ENCODE measurements at places on chromosomes 6 and 20.

DNA sequence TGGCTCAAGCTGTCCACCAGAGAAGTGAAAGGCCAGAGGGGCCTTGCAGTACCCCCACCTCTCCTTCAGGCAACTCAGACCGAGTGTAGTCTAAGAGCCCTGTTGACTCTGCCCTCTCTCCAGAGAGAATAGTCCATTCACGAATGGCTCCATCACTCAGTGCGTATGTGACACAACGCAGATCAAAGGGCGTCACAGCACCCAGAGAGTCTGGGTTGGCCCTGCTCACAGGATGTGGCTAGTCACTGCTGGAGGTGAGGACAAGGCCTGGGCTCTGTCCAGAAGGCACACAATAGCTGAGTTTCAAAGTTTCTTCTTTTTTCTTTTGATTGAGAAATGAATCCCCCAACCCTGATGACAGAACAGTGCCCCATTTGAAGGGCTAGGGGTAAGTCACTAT lies 74.1 kb downstream of the TRMT11 start:
- no peak for DNase-seq

DNA sequence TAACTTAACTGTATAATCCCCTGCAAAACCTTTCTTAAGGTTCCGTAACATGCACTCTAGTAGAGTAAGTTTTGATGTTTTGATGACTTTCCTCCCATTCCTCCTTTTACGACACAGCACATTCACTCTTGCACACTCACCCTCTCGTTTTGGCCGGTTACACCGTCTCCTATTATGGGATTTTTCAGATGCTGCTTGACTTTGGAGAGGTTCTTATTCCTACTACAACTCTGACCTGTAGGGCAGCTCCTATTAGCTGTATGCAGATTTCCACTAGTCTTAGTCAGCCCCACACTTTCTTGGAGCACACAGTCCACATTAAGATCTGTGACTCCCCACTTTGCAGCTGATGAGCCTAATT lies 223.7 kb upstream of the SYNCRIP start:
- DNase-seq: no peak

GRCh38 chr6:7765575-7766325 lies 39.9 kb downstream of the BMP6 start:
- no peak for DNase-seq

DNA sequence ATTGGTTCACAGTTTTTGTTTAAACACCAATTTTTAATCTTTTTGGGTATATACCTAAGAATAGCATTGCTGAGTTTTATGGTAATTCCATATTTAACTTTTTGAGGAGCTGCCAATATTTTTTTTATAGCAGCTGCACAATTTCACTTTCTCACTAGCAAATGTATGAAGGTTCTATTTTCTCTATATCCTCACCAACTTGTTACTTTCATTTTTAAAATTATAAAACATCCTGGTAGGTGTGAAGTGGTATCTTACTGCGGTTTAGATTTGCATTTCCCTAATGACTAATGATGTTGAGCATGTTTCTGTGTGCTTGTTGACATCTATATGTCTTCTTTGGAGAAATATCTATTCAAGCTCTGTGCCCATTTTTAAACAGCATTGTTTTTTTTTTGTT lies 452.1 kb downstream of the GRIK2 start:
- DNase-seq: no peak

GRCh38 chr6:108578595-108579327 lies 18.0 kb downstream of the FOXO3 start:
- no peak for DNase-seq

DNA sequence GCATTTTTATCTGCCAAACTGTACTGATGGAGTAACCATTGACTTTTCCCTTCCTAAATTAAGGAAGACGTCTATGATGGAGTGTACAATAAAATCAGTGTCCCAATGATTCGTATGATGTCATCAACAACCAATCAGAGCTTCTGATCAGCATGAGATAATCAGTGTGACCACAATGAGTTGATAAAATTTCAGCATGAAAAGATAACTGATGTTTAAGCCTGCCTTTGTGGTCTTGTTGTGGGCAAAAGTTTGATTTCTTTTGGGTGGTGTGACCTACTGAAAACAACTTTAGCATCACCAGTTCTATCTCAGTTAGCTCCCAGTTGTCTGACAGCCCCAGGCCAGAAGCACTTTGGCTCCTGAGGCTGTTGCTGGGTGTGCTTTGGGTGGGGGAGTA lies 3.3 kb downstream of the PCIF1 start:
- DNase-seq: no peak

DNA sequence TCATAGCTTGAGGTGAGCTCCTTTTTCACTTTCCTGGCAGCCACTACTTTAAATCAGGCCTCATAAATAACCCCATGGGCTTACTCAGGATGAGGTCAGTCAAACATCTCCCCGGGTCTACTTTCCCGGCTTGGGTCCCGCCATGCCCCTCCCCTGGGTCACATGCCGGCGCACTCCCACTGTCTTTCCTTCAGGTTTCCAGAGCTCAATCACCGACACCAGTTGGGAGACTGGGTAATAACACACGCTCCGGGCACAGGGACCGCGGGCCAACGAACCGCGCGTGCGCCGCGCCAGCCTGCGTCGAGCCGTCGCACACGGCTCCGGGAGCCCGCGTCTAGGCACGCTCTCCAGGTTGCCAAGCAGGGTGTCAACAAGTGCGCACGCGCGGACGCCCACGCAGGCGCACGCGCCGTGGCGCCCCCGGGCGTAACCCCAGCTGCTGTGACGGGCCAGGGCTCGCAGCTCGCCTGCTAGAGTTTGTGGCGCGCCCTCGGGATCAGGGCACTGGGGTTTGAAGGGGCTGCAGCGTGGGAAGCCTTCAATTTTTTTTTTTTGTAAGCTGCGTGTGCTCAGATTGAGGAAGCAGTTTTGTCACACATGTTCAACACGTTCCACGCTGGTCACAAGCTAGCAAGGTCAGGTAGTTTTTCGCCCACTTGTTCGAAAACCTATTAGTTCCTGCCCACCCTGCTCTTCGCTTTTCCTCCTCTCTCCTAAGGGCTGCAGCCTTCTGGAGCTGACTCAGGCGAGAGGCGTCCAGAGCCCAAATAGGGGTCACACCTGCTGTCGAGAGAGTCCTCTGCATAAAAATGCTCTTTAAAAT lies 31.8 kb downstream of the TFAP2B start:
- DNase-seq: no peak

- DNase-seq: no peak
These were observed 258.9 kb downstream of the COL12A1 start for GRCh38 chr6:74946961-74947360.

- DNase-seq: no peak
These were observed 63.3 kb downstream of the STK35 start for GRCh38 chr20:2164966-2165365.

DNA sequence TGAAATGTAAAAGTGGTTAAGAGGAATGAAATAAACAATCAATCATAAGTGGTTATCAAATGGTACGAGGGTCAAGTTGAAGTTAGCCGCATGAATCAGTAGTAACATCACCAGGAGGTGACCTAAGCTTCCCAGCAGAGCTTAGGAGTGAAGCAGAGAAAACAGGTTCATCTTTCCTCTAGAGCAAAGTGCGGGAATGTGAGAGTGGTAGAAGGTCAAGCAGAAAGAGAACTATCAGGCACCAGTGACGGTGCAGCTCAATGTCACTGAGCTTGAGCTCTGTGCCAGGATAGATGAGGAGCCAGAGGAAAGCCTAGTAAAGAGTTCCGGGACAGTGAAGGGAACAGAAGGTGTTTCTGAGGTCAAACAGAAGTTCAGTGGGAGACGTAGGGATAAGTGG lies 20.8 kb upstream of the TNFAIP3 start:
- no peak for DNase-seq

DNA sequence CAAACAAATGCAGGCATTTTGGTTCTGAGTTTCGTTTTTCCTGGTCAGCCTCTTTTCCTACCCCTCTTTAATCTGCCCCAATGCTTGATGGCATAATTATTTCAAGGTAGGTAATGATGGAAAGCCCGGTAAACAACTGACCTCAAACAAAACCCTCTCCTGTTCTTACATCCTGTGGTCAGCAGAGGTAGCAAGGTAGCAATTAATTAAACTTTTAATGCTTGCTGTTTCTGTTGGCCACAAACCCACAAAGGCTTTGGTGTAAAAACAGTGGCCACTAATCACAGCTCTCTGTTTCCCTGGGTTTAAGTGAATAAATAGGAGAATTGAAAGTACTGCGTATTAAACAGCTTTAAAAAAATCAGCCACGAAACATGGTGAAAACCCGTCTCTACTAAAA lies 261.5 kb upstream of the SOX4 start:
- no peak for DNase-seq

GRCh38 chr6:15434263-15434662 lies 188.4 kb downstream of the JARID2 start:
- DNase-seq: no peak

DNA sequence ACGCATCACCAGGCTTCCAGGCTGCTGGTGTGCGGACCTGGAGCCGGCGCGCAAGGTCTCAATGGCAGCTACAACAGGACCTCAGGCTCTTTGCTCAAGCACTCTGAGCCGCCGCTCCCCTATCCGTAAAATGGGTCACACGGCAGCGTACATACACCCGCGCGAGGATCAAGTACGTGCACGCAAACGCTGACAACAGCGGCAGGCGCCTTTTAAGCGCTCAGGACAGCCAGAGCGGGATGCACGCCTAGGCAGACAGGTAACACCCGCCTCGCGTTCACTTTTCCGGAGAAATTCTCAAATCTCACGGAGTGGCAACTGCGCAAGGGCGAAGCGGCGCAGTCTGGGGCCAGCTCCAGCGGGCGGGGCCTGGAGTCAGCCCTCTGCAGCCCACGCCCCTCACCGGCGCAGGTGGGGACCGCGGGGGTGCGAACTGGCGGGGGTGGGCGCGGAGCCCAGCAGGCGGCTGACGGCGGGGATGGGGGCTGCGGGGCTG lies 535 bp downstream of the EXOC2 start:
- DNase-seq: peak; percentile 75

GRCh38 chr6:23690453-23691049 lies 435.5 kb upstream of the NRSN1 start:
- no peak for DNase-seq

DNA sequence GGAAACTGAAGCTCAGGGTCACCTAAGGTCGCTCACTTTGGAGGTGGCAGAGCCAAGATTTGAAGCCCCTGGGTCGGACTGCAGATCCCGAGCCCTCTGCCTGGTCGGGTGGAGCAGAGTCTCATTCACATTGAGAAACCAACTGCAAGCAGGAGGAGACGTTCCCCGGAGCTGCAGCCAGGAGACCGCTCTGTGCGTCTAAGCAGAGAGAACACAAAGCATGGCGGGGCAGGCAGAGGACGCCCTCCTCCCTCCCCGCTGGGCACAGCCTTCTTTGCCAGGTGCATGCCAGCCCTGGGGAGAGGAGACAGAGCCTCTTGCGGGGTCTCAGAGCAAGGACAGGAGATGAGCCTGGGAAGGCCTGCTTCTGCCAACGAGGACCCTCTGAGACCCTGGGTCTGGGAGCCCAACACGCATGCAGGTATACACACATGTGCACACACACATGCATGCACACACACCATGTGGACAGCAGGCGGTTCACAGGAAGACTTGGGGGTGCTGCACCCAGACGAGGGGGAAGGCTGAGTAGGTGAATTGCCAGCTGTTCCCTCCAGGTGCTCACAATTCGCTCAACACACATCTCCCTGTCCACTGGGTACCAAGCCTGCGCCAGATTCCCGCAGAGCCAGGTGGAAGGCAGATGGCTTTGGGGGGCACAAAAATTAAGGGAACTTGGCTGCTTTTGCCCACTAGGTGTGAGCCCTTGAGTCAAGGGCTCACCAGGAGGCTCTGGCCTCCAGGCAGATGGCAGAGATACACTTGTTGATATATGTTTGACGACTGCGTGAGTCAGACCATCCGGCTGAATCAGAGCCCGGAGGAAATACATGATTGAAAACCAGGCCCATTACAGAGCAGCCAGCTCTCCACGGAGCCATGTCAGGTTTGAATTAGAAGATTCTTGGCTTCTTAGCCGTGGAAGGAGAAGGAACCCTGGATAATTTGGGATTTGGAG lies 5.5 kb upstream of the NTSR1 start:
- no peak for DNase-seq

- peak; percentile 20 for DNase-seq
These were observed 85.3 kb upstream of the SLC22A16 start for GRCh38 chr6:110561696-110562095.

DNA sequence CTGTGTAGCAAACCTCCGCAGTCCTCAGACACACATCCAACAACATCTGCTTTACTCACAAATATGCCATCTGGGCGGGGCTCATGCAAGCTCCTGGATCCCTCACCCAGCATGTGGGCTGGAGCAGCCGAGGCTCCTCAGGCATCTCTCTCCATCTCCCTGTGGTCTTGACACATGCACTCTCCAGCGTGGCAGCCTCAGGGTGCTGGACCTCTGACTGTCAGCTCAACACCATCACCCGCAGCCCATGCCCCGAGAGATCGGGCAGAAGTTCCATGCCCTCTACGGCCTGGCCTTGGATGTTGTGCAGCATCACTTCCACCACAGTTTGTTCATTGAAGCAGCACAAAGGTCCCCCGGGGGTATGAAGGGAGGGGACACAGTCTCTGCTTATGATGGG lies 32.6 kb upstream of the CD93 start:
- no peak for DNase-seq

- no peak for DNase-seq
These were observed 123.1 kb downstream of the HIVEP2 start for GRCh38 chr6:142821860-142822259.

GRCh38 chr6:97067045-97067444 lies 142.5 kb downstream of the KLHL32 start:
- DNase-seq: no peak

DNA sequence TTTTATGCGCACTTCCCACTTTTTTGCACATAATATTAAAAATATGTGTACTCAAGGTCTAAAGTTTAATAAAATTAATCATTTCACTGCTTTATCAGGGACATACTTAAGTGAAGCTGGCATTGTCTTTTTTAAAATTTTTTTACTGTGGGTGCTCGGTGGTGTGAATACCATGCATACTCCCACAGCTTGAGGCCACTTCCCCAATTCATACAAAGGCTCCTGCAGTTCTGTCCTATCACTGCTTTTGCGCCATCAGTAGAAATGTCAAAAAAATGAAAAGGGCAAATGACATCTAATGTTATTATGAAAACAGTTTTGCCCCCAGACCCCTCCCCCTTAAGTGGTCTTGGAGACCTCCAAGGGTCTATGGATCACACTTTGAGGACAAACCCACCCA lies 464.1 kb upstream of the ARID1B start:
- no peak for DNase-seq

DNA sequence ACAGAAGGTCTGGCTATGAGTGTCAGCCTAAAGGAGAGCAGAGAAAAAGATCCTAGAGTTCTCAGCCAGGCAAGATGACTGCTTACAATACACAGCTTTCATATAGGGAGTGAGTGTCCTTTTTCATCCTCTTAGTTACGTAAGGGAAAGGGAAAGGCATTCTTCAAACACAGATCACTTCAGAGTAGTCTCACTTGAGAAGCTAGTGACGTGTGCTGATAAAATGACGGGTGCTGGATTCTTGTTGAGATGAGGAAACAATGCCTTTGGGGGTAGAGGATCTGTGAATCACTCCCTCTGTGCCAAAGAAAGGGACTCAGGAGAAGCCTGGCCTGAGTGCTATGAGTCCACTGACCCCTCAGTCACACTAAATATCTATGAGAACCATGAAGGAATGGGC lies 117.3 kb downstream of the QRSL1 start:
- DNase-seq: no peak

Measured in B cell (primary cell).